T-helper 9 cell (primary cell): ENCODE measurements at places on chromosomes 6 and 20.
A peak's percentile ranks its signal among the peaks of the same experiment; 100 is the strongest.

DNA sequence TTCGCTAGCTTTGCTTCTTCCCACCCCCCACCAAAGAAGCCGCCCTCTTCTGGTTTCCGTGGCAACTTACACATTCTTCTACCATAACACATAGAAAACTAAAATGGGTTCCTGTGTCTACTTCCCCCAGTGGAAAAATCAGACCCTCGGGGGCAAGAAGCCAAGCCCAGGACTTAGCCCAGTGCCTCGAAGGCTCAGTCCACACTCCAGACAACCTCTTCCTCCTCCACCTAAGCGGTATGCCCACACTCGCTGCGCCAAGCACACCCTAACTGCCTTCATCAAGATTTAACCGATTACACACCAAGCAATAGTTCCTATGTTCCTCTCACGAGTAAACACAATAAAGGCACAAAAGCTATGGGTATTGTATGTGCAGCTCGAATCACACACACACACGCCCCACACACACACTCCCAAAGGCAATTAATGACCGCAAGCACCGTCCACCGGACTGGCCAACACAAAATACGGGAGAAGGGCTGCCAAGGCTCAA is 537 bp downstream of the PPIL4 start:
- DNase-seq = peak; percentile 50

GRCh38 chr6:141878686-141879085 is 254.0 kb upstream of the GJE1 start:
- no peak for DNase-seq

GRCh38 chr20:11980263-11980662 is 62.6 kb downstream of the BTBD3 start:
- DNase-seq = no peak

DNA sequence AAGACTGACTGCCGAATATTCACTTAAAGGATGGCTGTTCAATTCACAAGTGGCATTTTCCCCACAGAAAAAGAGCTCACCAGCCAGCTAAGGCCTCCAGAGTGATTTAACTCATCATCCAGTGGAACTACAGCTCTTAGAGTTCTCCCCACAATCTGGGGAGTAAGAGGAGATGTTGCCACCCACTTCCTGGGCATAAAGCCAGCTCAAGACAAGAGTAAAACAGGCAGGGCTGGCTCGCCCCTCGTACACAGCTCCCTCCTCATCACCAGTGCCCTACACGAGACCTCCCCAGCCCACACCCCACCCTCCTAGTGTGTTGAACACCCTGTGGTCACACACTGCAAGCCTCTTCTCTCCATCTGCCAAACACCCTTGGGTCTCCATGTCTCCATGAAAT is 47.2 kb upstream of the IPCEF1 start:
- no peak for DNase-seq

DNA sequence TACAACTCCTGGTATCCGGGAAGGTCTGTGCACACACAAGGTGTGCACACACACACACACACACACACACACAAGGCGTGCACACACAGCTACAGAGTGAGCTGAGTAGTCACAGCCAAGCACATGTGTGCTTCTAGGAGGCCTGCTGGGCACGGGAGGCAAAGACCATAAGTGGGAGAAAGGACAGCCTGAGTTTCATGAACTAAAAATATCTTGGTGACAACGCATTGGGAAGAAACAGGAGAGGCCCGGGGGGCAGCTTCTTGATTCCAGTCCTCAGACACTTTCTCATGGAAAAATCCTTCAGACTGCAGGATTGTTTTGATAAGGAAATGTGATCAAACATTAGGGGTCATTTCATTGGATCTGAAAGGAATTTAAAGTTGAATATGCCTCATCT is 2.6 kb downstream of the TRAF3IP2 start:
- DNase-seq = no peak
